Stimulated activated naive CD4-positive, alpha-beta T cell treated with Interleukin-2 at 50 U/mL for 16 hours (primary cell): ENCODE measurements at places on chromosomes 1 and 21.

GRCh38 chr1:93770640-93771039, 89.0 kb upstream of the BCAR3 start:
- DNase-seq: no peak

DNA sequence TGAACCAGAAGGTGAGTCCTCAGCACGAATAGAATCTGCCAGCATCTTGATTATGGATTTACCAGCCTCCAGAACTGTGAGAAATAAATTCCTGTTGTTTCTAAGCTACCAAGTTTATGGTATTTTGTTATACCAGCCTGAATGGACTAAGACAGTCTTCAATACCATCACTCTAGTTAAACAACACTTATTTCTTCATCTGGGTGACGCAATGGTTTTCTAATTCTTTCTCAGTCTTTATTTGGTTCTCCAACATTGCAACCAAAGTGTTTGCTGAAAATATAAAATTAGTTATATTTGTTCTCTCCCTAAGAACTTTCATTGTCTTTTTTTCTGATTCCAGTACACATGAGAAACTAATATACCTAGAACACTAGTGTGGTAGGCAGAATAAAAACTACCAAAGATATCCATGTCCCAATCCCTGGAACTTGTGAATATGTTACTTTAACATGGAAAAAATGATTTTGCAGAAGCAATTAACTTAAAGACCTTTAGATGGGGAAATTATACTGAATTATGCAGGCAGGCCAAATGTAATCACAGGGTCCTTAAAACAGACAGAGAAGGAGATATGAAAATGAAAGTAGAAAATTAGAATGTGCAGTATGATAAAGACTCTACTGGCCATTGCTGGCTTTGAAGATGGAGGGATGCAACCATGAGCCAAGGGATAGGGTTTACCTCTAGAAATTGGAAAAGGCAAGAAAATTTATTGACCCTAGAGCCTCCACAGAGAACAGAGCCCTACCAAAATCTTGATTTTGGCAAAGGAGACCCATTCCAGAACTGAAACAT, 1115.1 kb downstream of the PLA2G4A start:
- DNase-seq: no peak

GRCh38 chr1:154400381-154400801, 4.8 kb upstream of the IL6R start:
- no peak for DNase-seq

- DNase-seq: no peak
Measured at GRCh38 chr1:81053826-81054225, 746.9 kb upstream of the ADGRL2 start.

GRCh38 chr1:68117416-68117815, 67.0 kb upstream of the DIRAS3 start:
- DNase-seq: no peak

DNA sequence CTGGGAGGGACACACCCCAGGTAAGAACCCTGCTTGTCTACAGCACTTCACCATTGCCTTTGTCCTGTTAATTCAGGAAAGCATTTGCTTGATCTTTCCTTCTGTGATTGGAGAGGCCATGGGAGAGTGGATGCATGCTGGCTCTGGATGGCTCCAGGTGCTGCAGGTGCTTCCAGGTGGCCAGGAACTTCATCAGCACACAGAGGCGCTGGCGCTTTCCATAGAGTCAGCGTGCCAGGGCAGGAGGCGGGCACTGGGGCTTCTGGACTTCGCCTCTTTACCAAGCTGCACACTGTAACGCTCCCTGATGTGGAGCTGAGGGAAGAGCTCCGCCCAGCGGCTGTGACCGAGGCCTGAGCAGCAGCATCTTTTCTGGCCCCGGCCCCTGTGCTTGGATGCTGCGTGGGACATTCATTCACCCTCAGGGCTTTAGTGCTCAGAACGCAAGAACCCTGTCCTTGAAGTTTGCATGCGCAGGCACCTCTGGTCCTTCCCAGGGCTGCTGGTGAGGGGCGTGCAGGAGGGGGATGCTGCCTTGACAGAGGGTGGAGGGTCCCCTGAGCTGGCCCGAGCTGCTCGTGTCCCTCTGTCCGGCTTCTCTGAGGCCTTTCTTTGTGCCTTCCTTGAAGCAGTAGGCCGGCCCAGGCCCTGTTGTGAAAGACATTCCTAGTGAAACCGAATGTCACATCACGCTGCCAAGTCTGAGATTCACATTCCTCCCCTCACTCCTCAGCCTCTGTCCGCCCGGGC, 1.6 kb upstream of the MX2 start:
- no peak for DNase-seq

DNA sequence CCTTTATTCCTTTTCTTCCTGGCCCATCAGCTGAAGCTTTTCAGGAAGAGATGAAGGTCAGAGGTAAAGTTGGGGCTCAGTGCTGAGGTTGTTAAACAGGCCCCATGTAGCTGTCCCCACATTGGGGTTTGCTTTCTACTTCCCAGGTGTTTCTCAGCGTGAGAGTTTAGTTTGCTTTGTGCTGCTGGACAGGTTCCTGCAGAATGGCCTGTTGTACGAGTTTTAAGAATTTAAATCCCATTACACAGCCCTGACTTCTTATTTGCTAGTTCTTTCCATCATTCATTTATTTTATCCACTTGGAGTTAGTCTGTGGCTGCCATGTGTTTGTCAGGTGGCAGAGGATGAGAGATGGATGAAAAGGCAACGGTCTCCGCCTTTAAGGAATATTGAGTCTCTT, 19.2 kb downstream of the CTPS1 start:
- DNase-seq: no peak

DNA sequence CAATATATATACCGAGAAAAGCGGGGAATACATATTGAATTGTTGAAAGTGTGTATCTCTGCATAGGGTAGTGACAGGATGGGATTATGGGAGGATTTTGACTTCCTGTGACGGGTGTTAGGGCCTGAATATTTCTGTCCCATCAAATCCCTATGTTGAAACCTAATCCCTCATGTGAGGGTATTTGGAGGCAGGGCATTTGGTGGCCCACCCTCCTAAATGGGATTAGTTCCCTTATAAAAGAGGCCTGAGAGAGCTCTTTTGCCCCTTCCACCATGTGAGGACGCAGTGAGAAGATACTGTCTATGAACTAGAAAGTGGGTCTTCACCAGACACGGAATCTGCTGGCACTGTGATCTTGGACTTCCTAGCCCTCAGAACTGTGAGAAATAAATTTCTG, 137.3 kb downstream of the ZSCAN20 start:
- DNase-seq: no peak

DNA sequence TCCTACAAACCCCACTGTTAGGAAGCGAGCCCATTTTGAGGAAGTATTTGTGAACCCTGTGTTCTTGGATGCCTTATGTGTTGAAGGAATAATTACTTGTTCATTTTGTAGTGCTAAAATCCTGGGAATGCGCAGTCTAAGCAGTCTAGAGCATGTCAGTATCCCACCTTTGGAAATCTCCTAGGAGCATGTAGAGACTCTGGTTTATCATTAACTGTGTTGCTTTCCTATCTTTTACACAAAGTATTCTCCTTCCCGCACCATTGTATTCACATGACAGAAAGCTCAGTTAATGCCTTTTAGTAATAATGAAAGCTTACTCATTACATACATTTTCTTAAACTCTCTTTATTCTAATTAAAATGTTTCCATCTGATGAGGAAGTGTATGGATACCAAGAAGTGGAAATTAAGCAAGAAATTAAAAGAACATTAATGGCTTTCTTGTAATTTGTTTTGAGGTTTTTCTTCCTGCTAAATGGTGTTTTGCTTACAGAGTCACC, 99.4 kb downstream of the CAMTA1 start:
- DNase-seq: no peak

GRCh38 chr1:236377832-236378535, 16.1 kb upstream of the EDARADD start:
- DNase-seq: no peak

- DNase-seq: no peak
Measured at GRCh38 chr1:236530959-236531358, 7.2 kb downstream of the LGALS8 start.
